ENCODE measurements at places on chromosomes 6 and 20. TPM values are rescaled to one million over a fixed set of nuclear protein-coding genes. Genes with fewer than 3 reads are reported as not detected.

DNA sequence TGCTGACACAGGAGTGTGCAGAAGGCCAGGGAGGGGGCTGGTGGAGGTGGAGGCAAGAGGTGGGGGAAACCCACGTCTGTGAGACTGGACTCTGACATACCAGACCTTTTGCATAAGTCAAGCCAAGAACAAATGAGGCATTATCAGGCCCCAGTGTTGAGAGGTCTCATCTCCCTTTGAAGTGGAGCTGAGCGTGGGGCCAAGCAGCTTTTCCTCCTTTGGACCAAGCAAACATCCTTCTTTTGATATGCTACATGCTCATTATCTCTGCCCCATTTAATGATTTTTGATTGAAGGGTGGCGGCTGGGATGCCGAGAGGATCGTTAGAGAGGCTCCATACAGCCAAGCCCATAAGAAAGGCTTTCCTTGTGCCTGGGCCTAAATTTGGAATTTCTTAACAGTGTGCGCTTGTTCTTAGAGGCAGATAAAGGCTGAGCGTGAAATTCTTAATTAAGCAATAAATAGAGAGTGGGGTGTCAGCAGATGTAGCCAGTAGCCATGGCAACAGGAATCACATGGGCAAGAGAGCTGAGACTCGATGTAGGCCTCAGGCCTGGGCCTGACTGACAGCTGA is 244.5 kb downstream of the PKHD1 start:
- DNase-seq = no peak

DNA sequence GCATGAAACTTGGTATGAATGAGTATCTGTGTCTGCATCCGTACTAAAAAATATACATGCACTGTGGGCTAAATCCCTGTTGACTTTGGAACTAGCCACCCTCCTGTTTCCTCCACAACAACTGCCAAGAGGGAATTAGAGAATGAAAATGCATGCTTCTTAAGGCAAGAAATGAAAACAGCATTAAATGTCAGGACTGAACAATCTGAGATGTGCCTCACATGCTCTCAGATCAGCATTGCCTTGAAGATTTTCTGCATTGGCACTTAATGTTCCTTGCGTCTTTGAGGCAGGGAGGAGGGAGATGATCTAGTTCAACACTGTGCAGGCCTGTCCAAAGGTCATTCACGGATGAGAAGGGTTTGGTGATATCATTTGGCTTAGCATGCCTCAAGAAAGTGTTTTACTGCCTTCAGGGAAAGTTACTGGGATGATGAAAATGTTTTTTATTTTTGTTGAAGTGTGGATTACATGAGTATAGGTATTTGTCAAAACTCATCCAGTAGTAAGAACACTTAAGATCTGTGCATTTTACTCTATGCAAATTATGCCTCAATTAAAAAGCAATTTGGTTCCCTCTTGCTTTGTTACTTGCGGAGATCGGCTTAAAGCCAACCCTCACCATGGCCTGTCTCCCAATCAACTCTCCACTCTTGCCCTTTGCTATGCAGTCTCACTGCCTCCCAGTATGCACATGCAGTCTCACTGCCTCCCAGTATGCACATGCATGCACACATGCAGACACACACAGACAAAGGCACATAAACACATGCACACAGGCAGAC is 47.5 kb upstream of the RIN2 start:
- DNase-seq = no peak

GRCh38 chr20:36861625-36861874 is 14.4 kb upstream of the TLDC2 start:
- peak; percentile 89 for DNase-seq

DNA sequence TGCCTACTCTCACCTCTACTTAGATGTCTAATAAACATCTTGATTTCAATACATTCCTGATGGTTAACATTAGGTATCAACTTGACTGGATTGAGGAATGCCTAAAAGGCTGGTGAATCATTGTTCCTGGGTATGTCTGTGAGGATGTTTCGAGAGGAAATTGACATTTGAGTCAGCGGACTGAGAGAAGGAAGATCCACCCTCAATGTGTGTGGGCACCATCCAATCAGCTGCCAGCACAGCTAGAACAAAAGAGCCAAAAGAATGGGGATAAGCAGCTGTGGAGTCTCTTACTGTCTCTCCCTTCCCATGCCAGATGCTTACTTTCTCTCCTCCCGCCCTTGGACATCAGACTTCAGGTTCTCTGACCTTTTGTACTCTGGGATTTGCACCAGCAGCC is 128.6 kb upstream of the HS3ST5 start:
- no peak for DNase-seq

DNA sequence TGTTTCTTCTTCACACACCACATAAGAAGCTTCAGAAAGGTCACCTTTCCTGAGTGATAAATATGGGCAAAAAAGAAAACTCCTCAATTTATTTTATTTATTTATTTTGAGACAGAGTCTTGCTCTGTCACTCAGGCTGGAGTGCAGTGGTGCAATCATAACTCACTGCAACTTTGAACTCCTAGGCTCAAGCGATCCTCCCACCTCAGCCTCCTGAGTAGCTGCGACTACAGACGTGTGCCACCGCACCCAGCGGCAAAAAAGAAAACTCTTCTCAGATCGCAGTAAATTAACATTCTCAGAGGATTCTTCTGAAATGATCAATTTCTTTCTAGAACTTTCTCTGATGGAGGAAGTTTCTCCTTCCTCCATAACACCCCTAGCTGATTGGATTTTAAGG is 111.2 kb downstream of the TRERF1 start:
- DNase-seq = no peak

- no peak for DNase-seq
These were observed 30.7 kb downstream of the CDK19 start for GRCh38 chr6:110784610-110784979.

GRCh38 chr6:154370545-154370944 is 13.9 kb upstream of the IPCEF1 start:
- no peak for DNase-seq

- no peak for DNase-seq
These were observed 439.0 kb upstream of the JAG1 start for GRCh38 chr20:11112832-11113231.

DNA sequence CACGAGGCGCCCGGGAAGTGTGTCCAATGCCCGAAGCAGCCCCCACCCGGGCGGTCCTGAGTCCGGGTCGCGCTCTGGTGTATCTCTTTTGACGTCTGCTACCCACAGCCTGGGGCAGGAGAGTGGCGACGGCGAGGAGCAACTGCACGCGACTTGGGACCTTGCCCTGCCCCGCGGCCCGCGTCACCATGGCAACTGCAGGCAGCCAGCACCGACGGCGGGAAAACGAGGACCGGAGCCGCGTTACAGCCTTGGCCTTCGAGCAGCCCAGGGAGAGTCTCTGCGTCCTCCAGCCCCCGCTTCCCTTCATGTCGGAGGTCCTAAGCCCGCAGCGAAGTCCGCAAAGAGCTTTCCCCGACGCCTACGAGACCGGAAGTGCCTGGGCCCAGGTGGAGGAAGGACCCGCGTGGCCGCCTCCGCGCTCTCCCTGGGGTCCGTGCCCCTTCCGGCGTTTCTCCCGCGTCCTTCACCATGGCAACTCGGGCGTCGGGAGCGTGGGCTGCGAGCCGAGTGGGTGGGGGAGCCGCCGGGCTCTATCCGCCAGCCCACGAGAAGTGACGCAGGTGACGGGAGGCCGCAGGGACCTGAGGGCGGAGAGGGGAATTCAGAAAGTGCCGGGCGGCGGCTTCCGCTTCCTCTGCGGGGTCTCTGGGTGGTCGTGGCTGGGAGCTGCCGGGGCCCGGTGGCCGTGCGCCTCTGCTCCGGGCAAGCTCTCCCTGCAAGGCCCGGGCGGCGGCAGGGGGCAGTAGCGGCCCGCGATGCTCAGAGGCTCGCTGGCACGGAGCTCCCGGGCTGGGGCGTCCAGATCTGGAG is 88.6 kb upstream of the TGM3 start:
- DNase-seq = peak; percentile 79

- no peak for DNase-seq
These were observed 52.7 kb upstream of the ELMO2 start for GRCh38 chr20:46458866-46459750.

GRCh38 chr6:26464014-26464413 is 6.3 kb downstream of the BTN2A1 start:
- DNase-seq = no peak

DNA sequence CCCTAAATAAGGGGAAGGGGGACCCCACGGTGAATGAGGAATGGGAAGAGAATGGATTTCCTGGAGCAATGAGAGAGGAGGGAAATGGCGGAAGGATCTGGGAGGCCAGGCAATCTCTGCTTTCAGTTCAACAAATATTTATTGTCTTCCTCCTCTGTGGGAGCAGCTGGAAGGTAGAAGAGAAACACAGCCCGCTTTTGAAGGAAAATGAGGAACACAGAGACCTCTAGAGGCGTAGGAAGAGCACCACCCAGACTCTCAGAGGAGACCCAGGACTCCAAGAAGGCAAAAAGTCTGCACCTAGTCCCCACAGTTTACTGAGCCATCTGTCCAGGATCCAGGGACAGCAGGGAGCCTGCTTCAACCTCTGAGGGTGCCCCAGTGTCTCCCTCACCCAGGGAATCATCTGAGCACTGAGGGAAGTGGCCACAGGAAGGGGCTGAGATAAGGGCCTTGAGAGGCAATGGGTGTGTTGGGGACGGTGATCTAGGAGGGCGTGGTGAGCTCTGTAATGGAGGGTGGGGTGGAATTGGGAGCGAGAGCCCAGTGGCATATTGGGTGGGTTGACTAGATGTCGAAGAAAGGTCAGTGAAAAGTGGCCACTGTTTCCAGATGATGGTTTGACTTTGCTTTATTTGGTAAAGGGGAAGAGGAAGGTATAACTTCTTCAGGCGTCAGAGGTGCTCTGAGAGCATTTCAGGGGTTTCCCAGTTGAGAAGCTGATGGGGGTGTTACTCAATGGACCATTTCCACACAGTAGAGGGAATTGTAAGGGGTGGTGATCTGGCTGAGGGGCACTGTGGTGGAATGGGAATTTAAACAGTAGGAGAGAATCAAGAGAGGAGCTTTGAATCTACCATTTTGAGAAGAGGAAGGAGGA is 610 bp downstream of the PSORS1C1 start:
- DNase-seq = no peak

GRCh38 chr6:109503327-109504224 is 20.6 kb upstream of the ZBTB24 start:
- no peak for DNase-seq

- peak; percentile 69 for DNase-seq
These were observed 42.6 kb downstream of the KIAA1755 start for GRCh38 chr20:38217791-38218565.

GRCh38 chr6:169084067-169084466 is 169.6 kb downstream of the THBS2 start:
- DNase-seq = no peak

GRCh38 chr6:17202526-17202925 is 78.6 kb upstream of the RBM24 start:
- no peak for DNase-seq

DNA sequence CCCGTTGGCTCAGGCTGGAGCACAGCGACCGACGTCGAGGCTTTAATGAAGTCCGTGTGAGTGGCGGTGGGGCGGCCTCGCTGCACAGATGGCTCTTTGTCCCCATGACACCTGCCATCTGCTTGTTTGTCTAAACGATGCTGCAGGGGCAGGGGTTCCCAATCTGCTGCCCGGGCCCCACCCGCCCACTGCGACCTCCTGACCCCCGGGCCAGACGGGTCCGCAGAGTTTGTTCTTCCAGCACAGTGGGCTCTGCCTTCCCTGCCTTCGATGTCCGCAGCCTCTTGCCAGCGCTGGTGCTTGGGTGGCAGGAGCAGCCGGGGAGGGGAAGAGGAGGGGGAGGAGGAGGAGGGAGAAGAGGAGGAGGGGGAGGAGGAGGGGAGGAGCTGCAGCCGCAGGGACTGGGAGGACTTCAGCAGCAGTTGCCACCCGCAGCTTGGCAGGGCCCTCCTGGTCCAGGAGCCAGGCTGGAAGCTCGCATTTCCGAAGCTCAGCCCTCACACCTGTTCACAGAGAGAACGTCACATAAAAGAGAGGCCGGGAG is 210.0 kb downstream of the DLL1 start:
- DNase-seq = no peak

DNA sequence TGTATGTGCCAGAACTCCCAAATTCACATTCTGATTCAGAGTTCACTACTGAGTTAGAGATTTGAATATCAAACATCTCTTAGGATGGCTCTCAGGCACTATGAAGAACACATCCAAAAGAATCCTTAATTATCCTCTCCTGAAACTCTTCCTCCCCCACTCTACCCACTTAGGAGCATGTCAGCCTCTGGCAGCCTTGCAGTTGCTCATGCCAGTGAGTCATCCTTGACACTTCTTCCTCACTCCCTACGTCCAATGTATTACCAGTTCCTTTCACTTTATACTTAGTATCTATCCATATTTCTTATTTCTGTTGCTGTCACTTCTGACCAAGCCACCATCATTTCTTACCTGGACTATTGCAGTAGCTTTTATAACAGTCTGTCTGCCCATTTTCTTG is 192.0 kb upstream of the IMPG1 start:
- no peak for DNase-seq

DNA sequence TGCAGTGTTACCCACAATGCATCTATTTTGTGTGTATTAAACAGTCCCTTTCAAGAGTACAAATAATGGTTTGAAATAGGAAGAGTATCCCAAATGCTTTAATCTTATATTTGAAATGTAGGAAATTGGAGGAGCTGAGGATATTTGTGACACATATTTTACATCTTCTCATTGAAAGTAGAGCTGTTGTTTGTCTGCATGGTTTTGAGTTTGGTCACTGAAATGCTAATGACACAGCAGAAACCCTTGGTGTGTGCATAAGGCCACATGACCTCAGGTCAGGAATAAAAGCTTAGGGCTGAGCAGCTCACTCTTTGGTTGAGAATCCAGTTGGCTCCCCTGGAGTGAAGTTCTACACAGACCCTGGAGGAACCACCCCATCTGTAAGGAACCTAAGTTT is 49.8 kb downstream of the TPD52L1 start:
- no peak for DNase-seq

Gene PSORS1C1
- polyA plus RNA-seq = 5.4 TPM

Gene GPLD1
- polyA plus RNA-seq = 0.52 TPM

Gene OXT
- polyA plus RNA-seq = not detected

Gene C6orf120
- 12.2 TPM for polyA plus RNA-seq

Gene MRPS18B
- polyA plus RNA-seq = 74.5 TPM

Gene TXLNB
- polyA plus RNA-seq = 0.60 TPM

Gene TREML1
- not detected for polyA plus RNA-seq

Gene MACROD2
- polyA plus RNA-seq = 1.2 TPM

Gene EGFL8
- 15.1 TPM for polyA plus RNA-seq

Gene ZNF334
- polyA plus RNA-seq = 0.46 TPM

Gene ADGRG6
- 5.5 TPM for polyA plus RNA-seq

Gene CLVS2
- not detected for polyA plus RNA-seq

Gene CST2
- not detected for polyA plus RNA-seq

Gene ALDH5A1
- polyA plus RNA-seq = 2.4 TPM

Measured in sigmoid colon (tissue), 7 donors.